Activated T-cell treated with anti-CD3 and anti-CD28 coated beads, Interleukin-2, amount 50 U/mL, for 24 hours (primary cell): ENCODE measurements at places on chromosomes 5 and 9.

- no peak for DNase-seq
These were observed 4.4 kb upstream of the EBF1 start for GRCh38 chr5:159104051-159104651.

GRCh38 chr5:111676466-111676865 lies 80.5 kb downstream of the NREP start:
- DNase-seq: no peak

DNA sequence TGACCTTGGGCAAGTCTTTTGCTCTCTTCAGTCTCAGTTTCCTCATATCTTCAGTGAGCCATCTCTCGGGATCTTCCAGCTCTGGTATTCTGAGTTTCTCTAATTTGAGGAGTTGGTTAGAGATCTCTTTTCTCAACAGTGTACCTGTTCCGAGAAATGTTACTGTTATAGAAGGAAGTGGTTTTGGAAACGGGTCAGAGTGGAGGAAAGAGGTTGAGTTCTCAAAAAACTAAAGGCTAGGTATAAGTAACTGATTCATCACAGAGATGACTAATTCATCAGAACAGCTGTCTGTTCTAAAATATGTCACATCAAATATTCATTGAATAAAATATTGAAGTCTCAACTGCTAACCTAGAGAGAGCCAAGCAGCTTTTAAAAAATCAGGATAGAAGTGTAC lies 106.6 kb downstream of the PALM2AKAP2 start:
- DNase-seq: no peak

GRCh38 chr5:181200816-181201215 lies 4.2 kb downstream of the TRIM7 start:
- no peak for DNase-seq

DNA sequence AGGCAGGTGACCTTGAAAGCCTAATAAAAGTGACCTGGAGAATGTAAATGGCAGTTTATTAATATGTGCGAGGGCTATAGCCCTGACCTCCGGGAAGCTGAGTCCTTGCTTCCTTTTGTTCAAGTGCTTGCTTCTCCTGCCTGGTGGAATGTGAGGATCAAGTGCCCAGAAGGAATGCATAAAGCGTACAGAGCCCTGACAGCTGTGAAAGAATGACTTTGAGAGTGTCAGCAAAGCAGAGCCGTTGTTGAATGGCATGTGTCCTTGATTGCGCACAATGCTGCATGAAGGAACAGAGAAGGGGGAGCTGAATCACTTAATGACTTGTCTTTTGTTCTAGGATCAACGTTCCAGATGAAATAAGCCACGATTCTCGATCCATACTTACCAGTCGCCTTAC lies 133.0 kb downstream of the SLF1 start:
- DNase-seq: no peak

DNA sequence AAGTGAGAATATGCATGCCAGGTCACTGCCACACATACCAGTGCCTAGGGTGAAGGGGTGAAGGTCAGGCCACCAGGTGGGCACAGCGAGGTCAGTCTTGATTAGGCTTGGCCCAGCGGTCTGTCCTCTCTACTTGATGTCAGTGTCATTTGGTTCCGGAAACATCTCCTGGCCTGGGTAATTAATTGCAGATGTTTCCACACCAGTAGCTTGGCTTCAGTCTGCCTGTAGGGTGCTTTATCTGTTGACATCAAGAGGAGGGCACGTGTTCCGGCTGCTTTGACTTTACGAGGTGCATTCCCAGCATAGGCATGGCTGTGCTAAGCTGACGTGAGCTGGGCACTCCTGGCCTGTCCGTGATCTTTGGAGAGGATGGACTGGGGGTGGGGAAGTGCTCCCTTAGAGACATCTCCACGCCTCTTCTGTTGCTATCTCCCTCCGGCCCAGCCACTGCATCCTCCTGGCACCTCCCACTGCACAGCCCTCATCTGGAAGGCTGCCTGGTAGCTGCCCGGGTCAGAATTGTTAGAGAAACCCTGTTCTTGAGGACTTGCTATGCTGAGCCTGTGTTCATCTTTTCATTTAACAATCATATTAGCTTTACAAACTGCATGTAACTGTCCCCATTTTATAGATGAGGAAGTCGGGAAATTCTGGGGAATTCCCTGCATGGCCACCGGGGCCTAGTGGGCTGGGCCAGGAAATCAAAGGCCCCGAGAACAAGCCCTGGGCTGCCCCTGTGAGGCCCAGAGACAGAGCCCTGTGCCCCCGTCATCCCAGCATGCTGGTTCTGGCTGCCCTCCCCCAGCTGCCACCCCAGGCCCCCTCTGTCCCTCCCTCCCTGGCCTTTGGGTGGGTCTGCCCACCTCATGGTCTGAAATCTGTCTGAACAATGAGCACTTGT lies 29.1 kb downstream of the JADE2 start:
- peak; percentile 72 for DNase-seq

- DNase-seq: no peak
These were observed 21.8 kb upstream of the RNF145 start for GRCh38 chr5:159231167-159231566.

GRCh38 chr9:135038331-135038730 lies 49.1 kb upstream of the OLFM1 start:
- no peak for DNase-seq

DNA sequence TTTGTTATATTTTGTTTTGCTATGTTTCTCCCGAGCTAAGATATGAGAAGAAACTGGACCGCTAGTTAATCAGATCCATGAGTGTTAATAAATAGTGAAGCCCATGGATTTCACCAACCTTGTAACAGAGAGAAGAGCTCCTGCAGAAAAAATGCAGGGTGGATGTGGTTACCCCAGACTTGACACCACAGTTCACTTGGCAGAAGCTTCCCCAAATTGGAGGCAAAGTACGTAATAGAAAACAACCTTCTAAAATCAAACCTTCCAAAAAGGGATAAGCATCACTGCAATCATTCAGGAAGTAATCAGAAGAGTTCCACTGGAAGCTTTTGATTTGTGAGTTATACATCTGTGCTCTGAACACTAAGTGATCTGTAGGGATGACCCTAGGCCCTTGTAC lies 267.5 kb downstream of the ACTL7B start:
- no peak for DNase-seq

DNA sequence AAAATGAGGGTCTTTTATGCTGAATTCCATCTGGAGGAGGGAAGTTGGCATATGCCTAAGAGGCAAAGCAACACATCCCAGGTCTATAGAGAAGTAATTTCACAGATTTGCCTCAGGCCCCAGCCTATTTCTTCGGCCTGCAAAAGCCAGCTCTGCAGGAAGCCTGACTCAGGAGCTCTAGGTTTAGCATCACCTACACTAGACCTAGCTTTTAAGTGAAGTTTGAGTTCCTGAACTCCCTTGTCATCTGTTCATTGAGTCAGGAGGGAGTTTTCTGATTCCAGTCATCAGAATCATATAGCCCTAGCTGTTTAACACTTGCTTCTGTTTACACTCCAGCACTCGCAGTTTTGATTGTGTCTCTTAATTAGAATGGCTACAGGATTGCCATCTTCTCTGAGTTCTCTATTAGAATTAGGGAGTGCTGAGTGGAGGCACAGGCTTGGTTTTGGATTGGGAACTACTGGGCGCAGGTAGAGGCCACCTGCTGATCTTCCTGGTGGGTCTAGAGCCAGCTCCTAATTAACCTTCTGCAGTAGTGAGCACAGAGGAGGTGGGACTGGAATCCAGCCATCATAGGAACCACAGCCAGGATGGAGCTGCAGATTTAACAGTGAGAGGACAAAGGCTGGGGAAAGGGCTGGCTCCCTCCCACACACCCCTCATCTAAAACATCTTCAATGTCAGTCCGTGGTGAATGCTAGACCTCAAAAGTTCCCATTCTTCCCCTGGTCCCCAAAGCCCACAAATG lies 179.5 kb downstream of the TRIO start:
- DNase-seq: no peak

- DNase-seq: no peak
These were observed 31.7 kb upstream of the SCAMP1 start for GRCh38 chr5:78328585-78329173.

- DNase-seq: no peak
These were observed 139.6 kb downstream of the MAN2A1 start for GRCh38 chr5:109829331-109829730.

- DNase-seq: no peak
These were observed 1.4 kb downstream of the MEF2C start for GRCh38 chr5:88881571-88881971.

DNA sequence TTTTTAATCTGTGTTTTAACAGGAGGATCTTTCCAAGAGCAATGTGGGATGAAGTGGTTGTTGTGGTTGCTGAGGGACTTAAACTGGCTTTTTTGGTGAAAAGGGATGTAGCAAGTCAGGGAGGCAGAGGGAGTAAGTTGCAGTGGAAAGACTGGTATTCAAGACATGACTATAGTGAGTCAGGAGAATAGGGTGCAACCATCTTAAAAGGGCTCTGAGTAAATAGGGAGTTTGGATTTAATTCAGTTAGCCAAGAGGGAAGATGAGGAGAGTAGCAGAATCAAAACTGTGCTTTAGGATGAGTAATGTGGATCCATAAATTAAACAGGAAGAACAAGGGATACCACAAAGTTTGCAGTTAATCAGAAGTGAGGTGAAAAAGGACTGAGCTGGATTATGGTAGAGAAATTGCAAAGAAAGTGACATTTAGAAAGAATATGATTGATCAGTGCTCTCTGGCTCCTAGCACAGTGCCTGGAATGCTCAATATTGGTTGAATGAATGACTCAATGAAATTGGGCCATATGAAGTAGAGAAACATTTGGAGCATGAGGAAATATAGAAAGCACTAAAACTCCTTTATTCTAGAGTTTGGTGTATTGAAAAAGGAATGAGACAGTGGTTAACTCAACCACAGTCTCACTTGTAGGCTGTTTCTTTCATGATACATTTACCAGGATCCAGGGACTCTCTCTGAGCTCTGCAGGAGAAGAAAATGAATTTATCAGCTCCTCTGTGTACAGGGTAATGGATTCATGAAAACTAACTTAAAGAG lies 5.1 kb downstream of the POLR3G start:
- DNase-seq: no peak

GRCh38 chr5:131939690-131940345 lies 5.6 kb downstream of the MEIKIN start:
- DNase-seq: no peak

- no peak for DNase-seq
These were observed 37.9 kb downstream of the ZFR start for GRCh38 chr5:32406650-32407049.

DNA sequence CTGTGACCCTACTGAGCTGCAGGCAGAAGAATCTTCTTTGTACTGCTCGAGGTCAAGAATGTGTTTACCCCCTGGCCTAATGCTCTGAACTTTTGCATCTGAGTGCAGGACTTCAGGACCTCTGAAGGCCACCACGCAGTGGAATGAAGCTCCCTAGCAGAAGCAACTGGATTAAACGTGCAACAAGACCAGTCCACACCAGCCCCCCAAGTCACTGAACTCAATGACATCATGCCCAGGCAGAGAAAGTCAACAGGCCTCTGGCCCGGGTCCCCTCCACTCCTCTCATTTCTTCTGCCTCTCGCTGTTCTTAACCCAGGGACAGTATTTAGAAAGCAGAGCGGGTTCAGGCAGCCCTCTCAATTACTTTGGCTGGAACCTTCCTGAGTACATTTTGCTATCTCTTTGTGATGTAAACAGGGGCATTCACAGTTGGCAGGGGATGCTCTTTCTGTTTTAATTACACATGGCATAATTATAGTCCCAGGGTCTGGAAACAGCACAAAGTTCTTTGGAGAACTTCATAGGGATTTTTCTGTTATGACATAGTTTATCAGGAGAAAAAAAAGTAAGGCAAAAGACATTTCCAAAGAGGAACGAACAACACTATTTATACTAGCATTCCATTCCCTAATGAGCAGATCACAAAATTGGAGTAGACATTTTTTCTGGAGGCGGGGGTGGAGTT lies 108.2 kb upstream of the SPATA31D4 start:
- DNase-seq: no peak

- DNase-seq: no peak
These were observed 13.5 kb upstream of the MELK start for GRCh38 chr9:36559036-36559695.

DNA sequence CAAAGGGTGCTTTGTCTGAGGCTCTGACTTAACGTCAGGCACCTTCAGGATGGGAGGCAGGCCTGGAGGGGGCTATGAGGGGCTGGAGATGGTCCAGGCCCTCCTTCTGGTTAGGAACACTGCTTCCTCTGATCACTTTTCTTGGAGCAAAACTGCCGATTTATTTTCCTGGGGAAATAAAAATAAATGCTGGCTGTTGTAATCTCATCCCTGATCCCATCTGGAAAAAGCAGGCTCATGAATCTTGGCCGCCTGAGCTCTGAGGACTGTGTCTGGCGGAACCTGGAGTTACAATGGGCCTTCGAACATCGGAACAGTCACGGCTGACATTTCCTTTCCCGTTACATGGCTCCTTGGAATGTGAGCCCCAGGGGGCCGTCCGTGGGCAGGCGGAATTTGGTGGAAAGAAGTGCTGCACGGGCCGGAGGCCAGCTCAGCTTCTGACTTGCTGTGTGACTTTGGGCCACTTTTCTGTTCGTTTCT lies 157.8 kb downstream of the RGS3 start:
- DNase-seq: peak; percentile 17

- DNase-seq: no peak
These were observed 16.2 kb upstream of the SSBP2 start for GRCh38 chr5:81767097-81767496.

DNA sequence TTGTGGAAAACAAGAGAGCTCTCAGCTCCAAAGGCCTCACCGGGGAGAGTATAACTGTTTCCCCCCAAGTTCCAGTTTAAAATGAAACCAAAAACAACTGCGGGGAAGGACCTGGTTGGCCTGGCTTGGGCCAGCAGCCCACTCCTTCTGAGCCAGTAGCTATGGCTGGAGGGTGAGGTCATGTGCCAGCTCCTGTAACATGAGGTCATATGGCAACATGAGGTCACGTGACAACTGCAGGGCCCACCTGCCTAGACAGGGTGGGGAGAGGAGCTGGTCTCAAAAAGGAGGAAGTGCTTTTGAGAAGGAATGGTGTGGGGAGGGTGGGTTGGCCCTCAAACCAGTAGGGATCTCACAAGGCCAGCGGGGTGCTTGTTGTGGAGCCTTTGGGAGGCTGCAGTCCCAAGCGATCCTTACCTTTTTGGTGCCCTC lies 29.3 kb upstream of the CRB2 start:
- no peak for DNase-seq

- DNase-seq: peak; percentile 37
These were observed 53.0 kb downstream of the GADD45G start for GRCh38 chr9:89657765-89658164.

GRCh38 chr5:41787265-41787664 lies 83.0 kb downstream of the OXCT1 start:
- DNase-seq: no peak

GRCh38 chr9:78559449-78559885 lies 262.5 kb downstream of the PSAT1 start:
- no peak for DNase-seq

- no peak for DNase-seq
These were observed 114.5 kb upstream of the NR5A1 start for GRCh38 chr9:124621371-124622328.

- DNase-seq: no peak
These were observed 160.1 kb upstream of the DAB2 start for GRCh38 chr5:39584927-39585326.

DNA sequence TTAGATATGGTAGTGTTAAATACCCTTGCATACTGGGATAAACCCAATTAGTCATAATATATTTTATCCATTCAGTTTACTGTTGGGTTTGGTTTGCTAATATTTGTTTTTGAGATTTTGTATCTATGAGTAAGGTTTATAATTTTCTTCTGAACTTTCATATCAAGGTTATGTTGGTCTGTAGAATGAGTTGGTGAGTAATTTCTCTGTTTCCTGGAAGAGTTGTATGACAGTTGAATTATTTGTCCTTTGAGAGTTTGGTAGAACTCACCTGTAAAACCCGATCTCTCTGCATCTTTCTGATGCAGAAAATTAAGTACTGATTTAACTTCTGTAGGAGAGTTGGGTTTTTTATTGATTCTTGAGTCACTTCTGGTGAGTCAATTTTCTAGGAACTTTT lies 20.4 kb downstream of the DDX4 start:
- no peak for DNase-seq
